Stimulated activated CD8-positive, alpha-beta memory T cell treated with anti-CD3 and anti-CD28 coated beads, Interleukin-7, amount 100 ng/mL, for 1 hour (primary cell): ENCODE measurements at places on chromosomes 2 and 18.

- DNase-seq = no peak
Measured at GRCh38 chr18:67854340-67854739, 337.8 kb upstream of the DSEL start.

DNA sequence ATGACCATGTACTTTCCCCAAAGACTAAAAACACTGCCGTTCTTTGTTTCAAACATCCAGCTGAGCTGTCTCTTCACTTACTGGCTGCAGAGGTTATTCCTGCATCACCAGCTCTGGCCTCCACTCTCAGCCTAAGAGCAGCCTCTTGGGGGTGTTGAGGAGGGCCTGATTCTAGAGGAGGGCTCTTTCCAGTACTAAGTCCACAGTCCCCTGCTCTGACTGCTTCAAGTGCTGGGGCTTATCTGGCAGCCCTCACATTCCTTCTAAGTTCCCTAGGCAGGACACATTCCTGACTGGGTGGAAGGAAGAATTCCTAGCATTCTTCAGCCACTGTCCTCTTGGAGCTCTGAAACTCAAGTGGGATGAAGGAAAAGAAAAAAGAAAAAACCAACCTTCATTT, 32.9 kb upstream of the EHBP1 start:
- no peak for DNase-seq

GRCh38 chr2:217077831-217078407, 218.1 kb upstream of the TNP1 start:
- no peak for DNase-seq

- DNase-seq = no peak
Measured at GRCh38 chr2:94870440-94871225, 597 bp upstream of the TEKT4 start.

GRCh38 chr2:168742258-168742932, 60.0 kb upstream of the NOSTRIN start:
- no peak for DNase-seq

GRCh38 chr2:27079233-27080139, 1.1 kb downstream of the EMILIN1 start:
- no peak for DNase-seq

DNA sequence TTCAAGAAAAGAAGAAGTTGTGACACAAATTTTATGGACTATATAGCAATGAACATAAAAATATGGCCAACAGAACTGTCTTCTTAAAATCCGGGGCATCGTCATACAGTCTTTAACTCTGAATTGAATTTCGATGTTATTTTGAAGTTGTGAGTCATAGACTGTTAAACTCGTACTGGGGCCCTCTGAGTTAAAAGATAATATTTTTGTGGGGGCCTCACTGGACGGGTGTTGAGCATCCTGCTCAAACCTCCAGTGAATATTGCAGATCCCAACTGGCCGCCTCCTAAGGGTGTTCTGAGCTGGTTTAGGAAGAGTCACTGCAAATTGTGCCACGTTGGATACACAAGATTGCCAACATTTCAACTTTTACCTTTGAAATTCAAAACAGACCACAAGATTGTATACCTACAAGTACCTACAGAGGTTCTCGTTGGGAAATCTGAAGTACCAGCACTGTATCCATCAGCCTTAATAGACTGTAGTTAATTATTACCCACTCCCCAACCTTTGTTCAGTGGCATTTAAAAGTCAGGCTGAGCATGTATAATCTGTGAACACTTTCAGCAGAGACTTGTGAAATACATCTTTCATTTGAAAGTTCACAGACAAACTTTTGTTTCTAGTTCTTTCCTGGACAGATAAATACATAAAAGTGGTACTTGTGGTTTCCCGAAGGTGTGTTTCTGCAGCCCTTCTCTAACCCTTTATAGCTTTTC, 27.8 kb downstream of the KLHL23 start:
- DNase-seq = no peak

GRCh38 chr2:44945676-44946371, 4.3 kb downstream of the SIX3 start:
- no peak for DNase-seq

DNA sequence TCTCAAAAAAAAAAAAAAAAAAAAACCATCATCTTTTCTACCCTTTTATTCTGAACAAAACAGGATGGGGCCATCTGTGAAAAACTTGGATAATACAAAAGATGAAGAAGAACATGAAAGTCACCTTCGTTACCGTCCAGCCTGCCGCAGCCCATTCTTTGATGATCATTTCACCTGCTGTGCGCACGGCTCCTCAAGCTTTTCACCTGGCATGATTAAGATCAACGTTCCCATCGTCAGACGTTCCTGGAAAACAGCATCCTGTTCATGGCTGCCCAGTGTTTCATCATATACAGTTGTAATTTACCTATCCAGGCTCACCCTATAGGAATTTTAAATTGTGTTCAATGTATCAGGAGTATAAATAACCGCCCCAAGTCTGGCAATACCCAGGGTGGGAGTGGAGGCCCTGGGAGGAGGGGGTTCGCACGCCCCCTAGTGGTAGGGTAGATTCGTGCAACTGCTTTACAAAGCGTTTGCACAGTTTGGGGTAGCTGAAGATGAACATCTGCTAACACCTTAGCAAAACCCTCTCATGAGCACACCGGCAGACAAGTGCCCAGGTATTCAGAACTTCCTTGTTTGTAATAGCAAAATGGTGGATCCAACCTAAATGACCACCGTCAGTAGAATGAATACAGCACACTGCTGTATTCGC, 49.0 kb upstream of the GLI2 start:
- no peak for DNase-seq

GRCh38 chr2:23155022-23155421, 230.0 kb upstream of the KLHL29 start:
- DNase-seq = no peak

- DNase-seq = no peak
Measured at GRCh38 chr2:3827673-3828575, 124.5 kb downstream of the DCDC2C start.

DNA sequence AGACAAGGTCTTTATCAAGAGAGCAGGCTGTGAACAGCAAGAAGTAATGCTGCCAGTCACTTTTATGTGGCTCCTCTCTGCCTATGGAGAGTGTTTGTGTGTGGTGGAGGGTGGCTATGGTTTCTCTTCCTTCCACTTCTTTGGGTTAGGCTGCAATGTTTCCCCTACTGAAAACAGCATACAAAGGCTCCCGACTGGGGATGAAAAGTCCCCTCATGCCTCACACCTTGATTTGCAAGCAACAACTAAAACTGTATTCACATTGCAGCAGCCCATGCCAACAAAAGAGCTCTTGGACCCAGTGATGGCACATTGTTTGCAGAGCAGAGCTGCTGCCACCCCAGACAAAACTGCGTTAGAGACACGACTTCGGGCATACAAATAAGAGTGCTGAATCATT, 301.6 kb downstream of the SLC8A1 start:
- DNase-seq = no peak

- no peak for DNase-seq
Measured at GRCh38 chr2:32418778-32419177, 62.0 kb downstream of the BIRC6 start.

GRCh38 chr18:2337552-2338141, 233.7 kb downstream of the METTL4 start:
- no peak for DNase-seq

DNA sequence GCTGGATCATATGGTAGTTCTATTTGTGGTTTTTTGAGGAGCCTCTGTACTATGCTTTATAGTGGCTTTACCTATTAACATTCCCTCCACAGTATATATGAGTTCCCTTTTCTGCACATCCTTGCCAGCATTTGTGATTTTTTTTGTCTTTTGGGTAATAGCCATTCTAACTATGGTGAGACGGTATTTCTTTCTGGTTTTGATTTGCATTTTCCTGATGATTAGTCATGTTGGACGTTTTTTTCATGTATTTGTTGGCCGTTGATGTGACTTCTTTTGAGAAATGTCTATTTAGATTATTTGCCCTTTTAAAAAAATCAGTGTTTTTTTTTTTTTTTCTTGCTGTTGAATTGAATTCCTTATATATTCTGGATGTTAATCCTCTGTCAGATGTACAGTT, 31.1 kb downstream of the ACTR3 start:
- no peak for DNase-seq

GRCh38 chr2:3498783-3499394, 20.4 kb downstream of the ADI1 start:
- DNase-seq = no peak

- no peak for DNase-seq
Measured at GRCh38 chr2:240462707-240463273, 27.3 kb downstream of the GPC1 start.
